COR-L47 (cell line): ENCODE measurements at places on chromosomes 16 and 17.
A peak's percentile ranks its signal among the peaks of the same experiment; 100 is the strongest.

- no peak for DNase-seq
These were observed 9.2 kb upstream of the ALOX12 start for GRCh38 chr17:6986676-6987075.

- DNase-seq: no peak
These were observed 12.9 kb upstream of the SLC39A11 start for GRCh38 chr17:73105431-73105830.

DNA sequence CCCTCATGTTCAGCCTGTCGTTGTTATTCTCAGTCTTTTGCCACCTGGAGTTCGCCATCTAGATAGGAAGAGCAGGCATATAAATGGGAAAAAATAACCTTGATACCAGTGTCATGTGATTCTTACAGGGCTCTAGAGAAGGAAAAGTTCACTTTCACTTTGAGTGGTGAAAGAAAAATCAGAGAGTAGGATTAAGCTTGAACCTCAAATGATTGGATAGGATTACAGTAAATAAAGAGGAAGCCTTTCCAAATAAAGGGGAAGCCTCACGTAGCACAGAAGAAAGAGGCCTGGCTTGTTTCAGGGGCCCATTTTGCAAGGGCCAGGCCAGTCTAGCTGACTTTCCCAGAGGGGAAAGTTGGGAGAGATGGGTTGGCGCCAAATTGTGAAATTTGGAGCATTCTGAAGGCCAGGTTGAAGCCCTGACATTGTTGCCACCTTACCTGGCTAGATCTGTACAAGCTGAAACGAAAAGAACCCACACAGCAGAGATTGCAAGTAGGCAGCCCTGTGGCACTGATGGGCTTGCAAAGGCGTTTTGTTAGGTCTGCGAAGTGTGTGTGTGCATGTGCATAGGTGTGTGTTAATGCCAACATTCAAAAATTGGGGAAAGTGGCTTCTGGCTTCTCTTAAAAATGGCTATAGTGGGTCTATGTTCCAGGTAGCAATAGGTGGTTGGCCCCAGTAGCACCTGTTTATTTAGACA is 38.8 kb downstream of the TMC6 start:
- no peak for DNase-seq

DNA sequence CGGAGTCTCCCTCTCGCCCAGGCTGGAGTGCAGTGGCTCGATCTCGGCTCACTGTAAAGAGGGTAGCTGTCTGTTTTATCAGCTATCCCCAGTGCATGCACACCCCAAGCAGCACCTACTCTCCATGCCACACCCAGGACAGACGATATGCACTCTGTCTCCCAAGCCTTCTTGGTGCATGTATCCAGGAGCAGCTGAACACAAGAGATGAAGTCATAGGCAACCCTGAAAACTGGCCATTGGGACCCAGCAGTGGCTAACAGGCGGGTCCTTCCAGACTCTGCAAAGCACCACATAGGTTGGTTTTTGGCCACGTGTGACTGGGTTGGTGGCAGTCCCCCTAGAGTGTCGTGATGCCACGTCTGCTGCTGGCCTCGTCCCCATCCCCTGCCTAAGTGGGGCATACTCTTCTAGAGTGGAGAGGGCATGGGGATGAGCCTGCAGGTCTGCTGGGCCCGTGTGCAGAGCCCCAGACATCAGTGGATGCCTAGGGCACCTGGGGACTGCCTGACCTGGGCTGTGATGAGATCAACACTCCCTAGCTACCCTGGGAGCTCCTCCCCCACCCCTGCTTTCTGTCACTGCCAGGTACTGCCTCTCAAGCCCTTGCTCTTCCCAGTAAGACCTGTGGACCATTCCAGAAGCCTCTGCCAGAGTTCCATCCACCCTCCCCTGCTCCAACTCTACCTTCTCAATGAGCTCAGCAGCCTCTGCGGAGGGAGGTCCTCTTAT is 9.3 kb downstream of the PDE6G start:
- DNase-seq: no peak

- DNase-seq: no peak
These were observed 359.1 kb downstream of the WWOX start for GRCh38 chr16:78458588-78458987.

DNA sequence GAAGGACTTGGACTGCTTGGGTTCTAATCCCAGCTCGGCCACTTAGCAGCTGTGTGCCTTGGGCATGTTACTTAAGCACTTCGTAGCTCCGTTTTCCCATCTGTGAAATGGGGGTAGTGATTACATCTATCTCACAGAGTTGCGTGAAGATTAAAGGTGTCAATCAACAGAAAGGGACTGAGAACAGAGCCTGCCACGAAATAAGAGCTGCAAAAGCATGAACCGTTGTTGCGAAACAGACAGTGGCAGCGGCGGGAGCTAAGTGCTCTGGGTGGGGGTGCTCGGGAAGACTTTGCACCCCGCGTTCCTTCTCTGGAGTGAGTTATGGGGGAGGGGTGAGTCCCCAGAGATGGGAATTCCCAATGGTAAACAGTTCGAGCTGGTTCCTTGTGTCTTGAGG is 79.6 kb upstream of the LHX1 start:
- no peak for DNase-seq

DNA sequence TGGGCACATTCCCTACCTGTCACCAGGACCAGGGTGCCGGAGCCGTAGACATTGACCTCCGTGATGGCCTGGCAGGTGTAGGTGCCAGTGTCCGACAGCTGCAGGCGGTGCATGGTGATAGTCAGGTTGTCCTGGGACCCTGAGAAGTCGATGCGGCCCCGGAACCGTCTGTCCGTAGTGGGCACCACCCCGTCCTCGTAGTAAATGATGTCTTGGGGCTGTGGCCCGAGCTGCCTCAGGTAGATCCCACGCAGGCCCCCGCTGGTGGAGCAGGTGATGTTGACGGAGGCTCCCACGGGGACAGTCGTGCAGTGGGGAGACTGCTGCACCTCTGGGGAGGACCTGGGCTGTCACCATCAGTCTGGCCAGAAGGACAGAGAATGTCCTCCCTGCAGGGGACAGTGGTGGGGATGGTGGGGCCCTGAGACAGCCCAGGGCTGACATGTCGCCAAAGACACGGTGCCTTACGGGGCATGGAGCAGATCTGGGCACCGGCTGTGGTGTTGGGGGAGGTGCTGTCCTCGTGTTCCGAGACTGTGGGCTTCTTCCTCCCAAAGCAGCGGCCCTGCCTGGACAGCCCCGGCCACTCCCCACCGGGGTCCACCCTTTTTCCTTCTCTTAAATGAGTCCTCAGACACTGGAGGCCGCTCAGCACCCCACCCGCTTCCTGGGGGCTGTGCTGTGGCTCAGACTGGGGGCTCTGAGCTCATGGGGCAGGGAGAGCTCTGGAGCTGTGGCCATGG is 586 bp downstream of the CD7 start:
- no peak for DNase-seq

DNA sequence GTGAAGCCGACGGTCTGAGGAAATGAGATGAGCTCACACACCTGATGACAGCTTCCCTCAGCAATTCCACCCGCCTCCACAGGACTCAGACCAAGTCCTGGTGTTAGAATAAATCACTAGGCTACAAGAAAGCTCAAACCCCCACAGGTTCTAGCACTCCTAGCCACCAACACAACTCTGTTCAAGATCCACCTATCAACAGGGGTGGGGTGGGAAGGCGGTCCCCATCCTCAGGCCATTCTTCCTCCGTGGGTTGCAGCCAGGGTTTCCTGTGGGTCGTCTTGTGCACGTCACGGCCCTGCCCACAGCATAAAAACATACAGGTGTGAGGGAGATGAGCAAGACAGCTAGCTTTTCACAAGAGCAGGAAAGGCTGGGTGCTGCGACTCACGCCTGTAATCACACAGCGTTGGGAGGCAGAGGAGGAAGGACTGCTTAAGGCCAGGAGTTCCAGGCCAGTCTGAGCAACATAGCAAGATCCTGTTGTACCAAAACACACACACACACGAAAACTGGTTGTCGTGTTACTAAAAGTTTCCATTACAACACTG is 81.1 kb downstream of the ANKRD11 start:
- no peak for DNase-seq

GRCh38 chr17:44997733-44998520 is 29.8 kb upstream of the C1QL1 start:
- no peak for DNase-seq

GRCh38 chr16:54620197-54620596 is 310.5 kb upstream of the IRX5 start:
- peak; percentile 61 for DNase-seq

DNA sequence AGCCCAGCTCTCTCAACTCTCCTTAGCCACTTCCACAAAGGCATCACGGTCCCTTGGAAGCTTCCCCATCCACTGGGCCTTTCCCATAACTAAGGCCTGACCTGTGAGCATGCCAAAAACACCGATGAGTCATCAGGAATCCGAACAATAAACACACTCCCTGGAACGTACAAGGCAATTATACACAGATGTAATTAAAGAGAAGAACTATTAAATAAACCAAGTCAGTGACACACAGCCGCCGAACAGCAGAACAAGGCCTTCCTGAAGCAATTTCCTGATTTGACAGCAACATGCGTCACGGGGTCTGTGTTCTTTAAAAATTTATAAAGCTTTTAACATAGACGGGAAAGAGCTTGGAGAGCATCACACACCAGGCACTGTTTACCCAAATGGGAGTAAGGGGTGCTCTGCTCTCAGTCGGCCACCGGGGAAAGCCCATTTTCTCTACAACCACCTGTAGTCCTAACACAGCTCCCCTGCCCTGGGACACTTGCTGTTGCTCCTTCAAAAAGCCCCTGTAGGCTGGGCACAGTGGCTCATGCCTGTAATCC is 29.4 kb downstream of the COG7 start:
- peak; percentile 89 for DNase-seq

DNA sequence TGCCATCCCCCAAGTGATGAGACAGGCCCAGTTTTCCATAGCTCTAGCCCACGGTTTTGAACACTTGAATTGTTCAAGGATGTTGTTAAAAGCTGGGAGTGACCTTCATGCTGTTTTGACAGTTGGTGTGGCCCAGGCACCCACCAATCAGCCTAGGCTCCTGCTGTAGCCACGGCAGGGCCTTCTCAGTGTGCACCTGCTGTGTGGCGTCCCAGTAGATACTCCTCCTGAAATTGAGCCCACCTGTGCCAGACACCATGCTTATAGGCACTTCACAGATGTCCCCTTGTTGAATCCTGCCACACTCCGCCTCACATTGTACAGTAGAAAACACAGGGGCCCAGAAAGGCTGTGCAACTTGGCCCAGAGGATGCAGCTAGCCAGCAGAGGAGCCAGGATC is 86.4 kb downstream of the SOCS1 start:
- DNase-seq: no peak

GRCh38 chr16:80346111-80346632 is 194.6 kb upstream of the DYNLRB2 start:
- no peak for DNase-seq

DNA sequence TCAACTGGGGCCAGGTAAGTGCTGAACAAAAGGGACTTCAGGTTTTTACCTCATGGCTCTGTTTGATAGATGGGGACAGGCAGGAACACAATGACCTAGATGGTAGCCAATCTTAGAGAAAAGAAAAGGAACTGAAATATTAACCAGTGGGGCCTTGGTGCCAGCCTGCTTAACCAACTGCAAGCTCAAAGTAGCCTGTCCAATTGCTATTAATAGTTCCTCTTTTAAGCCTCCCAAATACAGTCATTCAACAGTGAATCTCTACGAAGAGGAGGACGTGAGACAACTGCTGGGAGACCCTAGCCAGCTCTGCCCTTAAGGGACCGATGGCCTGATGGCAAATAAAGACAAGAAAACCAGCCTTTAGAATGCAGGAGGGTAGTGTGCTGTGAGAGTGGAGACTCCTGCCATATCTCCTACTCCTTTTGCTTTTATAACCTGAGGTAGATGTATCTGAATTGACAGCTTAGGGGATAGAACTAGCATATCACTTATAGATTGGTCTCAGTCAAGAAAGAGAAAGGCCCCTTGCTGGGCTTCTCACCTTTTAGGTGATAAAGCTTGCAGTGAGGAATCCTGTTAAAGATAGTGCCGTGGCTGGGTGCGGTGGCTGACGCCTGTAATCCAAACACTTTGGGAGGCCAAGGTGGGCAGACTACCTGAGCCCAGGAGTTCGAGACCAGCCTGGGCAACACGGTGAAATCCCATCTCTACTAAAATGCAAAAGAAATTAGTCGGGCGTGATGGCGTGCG is 28.3 kb downstream of the ARSG start:
- DNase-seq: no peak

DNA sequence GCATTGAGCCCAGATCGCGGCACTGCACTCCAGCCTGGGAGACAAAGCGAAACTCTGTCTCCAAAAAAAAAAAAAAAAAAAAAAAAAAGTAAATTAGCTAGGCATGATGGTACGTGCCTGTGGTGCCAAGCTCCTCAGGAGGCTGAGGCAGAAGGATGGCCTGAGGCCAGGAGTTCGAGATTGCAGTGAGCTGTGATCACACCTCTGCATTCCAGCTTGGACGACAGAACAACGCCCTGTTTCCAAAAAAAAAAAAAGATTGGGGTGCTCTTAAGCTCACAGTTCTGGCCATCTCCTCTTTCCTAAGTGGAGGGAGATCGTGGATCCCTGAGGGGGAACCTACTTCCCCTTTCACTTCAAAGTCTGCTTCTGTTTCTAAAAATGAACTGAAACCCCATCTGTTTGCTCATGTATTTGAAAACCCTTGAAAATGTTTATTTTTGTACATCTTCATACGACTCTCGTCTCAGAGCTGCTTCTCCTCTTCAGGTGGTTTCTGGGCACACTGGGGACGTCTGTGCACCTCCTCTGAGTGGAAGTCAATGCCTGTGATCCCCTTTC is 138.8 kb downstream of the PRKCA start:
- no peak for DNase-seq
